ENCODE measurements at places on chromosomes 6 and 20.

DNA sequence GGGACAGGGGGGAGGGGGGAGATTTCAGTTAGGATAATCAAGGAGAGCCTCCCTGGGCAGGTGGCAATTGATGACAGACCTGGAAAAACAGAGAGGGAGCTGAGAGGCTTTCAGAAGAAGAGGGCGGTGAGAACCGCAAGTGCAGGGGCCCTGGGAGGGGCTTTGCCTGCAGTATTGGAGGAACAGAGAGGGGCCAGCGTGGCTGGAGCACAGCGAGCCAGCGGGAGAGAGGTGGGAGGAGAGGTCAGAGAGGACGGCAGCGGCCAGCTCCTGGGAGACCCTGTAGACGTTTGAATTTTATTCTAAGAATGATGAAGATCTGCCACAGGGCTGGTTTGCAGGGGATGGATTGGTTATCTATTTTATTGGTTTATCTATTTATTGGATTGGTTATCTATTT lies 34.5 kb upstream of the NOL4L start:
- DNase-seq = no peak

GRCh38 chr6:90805619-90806155 lies 218.8 kb upstream of the MAP3K7 start:
- no peak for DNase-seq

DNA sequence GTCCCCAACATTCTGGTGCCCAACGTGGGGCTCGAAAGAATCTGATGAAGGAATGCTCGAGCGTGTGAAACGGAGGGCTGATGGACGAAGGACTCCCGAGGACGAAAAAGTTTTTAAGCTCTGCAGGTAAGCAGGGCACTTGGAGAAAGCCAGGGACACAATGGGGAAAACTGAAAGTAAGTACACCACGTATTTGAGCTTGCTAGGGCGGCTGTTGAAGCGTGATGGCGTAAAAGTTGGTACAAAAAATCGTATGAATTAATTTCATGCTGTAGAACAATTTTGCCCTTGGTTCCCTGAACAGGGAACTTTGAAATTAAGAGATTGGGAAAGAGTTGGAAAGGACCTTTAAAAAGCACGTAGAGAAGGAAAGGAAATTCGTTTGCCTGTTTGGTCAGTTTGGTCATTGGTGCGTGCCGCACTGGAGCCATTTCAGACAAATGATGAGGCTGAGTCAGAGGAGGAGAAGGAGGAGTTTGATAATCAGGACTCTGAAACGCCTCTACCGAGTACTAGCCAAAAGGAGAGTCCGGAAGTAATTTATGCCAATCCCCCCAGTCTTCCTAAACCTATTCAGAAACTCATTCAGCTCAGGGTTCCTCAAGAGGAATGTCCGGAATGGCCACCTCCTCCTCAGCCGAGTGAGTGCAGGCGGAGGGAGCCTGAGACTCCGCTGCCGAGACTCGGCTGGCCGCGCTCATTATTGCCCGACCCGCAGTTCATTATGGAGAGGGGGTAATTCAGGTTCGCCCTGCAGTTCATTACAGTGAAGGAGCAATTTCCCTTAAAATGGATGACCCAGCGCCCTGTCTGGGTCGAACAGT lies 59.2 kb upstream of the PRSS16 start:
- peak; percentile 94 for DNase-seq

DNA sequence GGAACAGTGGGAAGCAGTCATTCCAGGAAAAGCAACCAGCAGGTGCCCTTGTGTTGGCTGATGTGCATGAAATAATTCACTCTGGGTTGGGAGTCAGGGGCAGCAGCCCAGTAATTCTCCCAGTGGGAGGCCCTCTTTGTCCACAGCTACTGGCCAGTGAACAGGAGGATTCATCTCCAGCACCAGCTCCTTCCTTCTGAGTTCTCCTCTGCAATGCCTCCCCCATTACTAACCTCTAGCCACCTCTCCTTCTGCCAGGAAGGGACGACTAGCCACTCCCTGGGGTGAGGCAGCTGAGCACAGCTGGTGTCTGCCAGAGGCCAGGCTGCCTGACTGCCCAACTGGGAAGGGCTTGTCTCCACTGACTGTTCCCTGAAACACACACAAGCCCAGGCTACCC lies 12.5 kb upstream of the R3HDML start:
- DNase-seq = no peak

DNA sequence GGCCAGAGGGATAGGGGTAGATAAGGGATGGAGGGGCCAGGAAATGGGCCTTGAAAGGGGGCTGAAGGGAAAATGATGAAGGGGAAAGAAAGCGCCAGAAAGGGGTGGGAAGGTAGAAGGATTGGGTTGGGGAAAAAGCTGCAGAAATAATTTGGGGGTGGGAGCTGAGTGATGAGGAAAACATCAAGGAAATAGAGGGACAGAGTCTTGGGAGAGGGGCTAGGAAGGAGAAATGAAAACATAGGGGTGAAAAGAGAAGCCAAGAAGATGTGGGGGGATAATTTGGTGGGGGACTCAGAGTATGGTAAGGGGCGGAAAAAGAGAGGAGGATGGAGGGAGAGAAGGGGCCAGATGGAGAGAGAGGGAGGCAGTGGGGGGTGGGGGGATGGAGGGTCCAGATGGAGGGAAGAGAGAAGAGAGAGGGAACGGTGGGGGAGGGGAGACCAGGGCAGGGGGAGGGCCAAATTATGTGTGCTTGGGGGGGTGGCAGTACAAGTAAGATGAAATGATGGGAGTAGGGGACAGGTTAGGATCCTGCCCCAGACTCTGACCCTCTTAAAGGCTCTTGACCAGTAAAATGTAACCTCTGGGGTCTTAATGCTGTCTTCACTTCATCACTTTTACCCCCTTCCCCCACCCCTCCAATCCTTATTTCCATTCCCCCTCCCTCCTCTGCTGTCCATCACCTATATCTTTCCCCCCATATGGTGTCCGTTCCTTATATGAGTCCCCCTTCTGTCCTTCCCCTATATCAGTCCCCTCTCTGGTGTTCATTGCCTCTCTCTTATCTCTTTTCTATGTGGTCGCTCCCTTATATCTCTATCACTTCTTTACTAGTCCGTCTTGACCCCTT lies 852 bp downstream of the SYNGAP1 start:
- DNase-seq = peak; percentile 64

DNA sequence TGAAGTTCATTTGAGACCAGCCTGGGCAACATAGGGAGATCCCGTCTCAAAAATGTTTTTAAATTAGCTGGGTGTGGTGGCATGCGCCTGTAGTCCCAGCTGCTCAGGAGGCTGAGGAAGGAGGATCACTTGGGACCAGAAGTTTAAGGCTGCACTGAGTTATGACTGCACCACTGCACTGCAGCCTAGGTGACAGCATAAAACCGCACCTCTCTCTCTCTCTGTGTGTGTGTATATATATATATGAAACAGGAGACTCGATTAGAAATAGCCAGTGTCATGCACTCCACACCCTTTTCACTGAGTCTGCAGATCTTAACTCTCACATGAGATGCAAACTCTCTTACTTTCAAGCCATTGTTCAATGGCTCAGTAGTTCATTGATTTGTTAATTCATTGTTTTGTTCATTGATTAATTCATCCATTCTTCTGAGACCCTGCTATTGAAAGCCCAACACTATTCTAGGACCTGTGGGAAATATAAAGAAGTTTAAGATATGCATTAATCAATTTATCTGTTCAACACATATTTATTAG lies 52.4 kb upstream of the MRPS10 start:
- no peak for DNase-seq

GRCh38 chr6:87723170-87724078 lies 21.4 kb upstream of the AKIRIN2 start:
- peak; percentile 91 for DNase-seq

All from hematopoietic multipotent progenitor cell treated with erythropoietin and hydrocortisone succinate and interleukin-3 and kit ligand, for 8 days (in vitro differentiated cells).